ENCODE measurements at places on chromosomes 5 and 9. TPM values are rescaled to one million over a fixed set of nuclear protein-coding genes. Genes with fewer than 3 reads are reported as not detected.

DNA sequence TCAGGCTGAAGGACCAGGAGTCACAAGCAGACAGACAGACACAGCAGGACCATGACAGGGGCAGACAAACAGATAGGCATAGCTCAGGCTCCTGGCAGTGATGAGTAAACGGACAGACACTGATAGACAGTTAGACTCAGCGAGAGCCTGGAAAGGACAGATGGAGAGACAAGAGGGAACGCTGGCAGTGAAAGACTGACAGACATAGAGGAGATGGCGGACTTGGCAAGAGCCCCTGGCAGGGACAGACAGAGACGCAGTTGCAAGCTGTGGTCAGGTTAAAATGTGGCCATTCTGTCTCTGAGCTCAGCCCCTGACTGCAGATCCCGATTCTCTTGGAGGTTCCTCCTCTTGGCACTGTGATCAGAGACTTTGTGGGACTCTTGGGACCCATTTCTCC lies 13.6 kb downstream of the CSF2 start:
- DNase-seq, result no peak

DNA sequence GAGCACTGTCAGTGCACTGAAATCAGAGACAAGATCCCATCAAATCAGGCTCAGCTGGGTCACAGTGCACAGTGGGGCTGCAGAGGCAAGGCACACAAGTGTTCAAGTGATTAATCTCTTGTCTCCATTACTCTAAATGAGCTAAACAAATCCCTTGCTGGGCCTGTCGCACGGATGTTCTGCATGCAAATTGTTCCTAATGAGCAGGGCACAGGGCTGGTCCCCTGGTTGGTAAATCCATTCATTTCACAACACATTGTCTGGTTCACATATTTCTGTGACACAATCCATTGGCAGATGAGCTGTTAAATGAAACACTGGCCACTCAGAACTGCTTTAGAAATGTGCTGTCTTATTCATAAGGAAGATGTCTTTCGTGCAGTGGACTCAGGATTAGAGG lies 167.9 kb upstream of the BRINP1 start:
- no peak for DNase-seq

CCNJL gene
- total RNA-seq, result not detected

GRCh38 chr5:150286820-150287219 lies 2.8 kb downstream of the CAMK2A start:
- no peak for DNase-seq

- DNase-seq, result no peak
These were observed 8.9 kb upstream of the ELOVL7 start for GRCh38 chr5:60852940-60853339.

DNA sequence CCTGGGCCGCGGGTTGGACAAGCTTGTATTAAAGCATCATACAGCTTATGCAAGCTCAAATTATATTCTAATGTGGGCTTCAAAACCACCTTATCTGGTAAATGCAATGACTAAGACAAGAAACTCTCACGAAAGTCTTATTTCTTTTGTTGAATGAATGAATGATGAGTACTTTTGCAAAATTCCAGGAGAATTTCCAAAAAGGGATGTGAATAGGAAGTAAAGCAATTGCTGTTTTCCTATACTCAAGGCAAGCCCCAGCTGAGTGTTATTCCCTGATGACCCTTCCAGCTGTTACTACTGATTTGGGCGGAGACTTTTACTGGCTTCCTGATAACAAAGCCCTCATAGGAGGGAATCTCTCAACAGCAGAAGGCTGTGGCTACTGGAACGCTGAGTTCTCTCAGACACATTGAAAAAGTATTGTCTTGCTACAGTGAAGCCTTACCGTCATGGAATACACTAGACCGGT lies 162.8 kb downstream of the SREK1 start:
- DNase-seq, result no peak

GRCh38 chr5:137635521-137635921 lies 100.4 kb downstream of the KLHL3 start:
- no peak for DNase-seq

SPINK7 gene
- total RNA-seq, result not detected

Measured in CD8-positive, alpha-beta memory T cell (primary cell).